Mucosa of descending colon (tissue), 3 donors: ENCODE measurements at places on chromosomes 1 and 21. TPM values are rescaled to one million over a fixed set of nuclear protein-coding genes. Genes with fewer than 3 reads are reported as not detected.
A peak's percentile ranks its signal among the peaks of the same experiment; 100 is the strongest.

DNA sequence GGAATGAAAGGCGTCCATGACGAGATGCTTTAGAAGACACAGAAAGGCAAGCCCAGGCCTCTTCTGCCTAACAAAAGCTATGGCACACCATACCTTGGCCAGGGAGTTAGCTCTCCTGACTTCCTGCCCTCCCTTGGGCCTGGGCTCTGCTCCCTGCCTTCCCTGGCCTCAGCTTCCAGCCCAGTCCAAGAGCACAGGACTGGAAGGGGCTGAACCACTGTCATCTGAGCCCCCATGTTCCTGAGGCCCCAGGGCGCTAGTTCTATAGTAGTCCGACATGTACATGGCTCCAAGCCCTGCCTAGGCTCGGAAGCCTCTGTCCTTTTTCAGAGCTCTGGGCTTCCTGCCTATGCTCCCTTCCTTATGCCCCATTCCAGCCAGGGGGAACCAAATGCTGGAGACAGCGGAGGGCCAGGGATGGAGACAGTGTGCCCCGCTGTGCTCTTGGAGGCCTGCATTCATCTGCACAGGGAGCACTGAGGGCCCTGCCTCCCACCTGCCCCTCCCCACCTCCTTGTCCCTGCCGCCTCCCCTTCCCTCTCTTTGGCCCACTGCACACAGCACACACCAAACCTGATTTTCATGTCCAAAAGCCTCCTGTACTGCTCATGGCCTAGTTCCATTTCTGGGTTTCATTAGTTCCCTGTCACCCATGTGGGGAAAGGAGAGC, 240.1 kb downstream of the RHOU start:
- DNase-seq = no peak

DNA sequence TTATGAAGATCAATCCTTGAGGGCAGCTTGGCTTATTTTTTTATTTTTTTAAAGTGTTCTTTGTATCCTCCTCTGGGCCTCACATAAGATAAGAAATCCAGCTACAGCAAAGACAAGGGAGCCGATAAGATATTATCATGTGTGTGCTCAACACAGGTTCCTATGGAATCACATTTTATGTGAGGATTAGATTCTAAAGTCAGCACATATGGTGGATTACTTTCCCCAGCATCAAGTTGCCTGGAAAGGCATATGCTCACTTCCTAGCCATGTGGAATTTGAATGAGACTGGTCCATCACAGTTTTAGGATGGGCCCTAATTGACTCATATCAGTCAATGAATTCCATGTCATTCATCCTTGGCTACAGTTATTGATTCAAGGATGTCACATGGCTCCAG, 456.9 kb upstream of the LRRC7 start:
- no peak for DNase-seq

DNA sequence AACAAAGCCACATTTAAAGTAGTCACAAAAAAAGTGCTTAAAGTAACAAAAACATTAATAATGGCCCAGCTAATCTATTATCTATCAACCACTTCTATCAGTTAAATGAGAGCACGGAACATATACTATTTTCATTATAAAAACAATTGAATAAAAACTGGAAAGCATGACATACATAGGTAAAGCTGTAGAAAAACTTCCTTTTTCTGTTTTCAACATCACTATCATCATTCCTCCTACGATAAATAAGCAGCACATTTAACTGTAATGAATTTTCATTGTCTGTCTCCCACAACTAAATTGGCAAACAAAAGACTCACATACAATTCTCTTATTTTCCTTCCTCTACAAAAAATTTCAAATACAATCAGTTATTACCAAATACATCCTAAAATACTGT, 96.4 kb upstream of the DPH5 start:
- DNase-seq = no peak

GRCh38 chr1:201499795-201500669, 6.9 kb downstream of the CSRP1 start:
- no peak for DNase-seq

GRCh38 chr1:17419626-17420328, 19.7 kb downstream of the RCC2 start:
- peak; percentile 82 for DNase-seq

- no peak for DNase-seq
These were observed 134.0 kb downstream of the TOMM20 start for GRCh38 chr1:234994436-234995295.

GRCh38 chr1:10529765-10530164, 55.0 kb downstream of the PEX14 start:
- DNase-seq = no peak

DNA sequence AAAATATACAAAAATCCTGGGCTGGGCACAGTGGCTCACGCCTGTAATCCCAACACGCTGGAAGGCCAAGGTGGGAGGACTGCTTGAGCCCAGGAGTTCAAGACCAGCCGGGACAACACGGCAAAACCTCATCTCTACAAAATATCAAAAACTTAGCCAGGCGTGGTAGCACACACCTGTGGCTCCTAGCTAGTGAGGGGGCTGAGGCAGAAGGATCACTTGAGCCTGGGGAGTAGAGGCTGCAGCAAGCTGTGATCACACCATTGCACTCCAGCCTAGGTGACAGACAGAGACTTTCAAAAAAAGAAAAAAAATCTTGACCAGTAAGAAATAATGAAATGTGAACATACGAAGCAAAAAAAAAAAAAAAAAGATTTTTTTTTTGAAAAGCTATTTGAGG, 52.1 kb downstream of the ARID4B start:
- DNase-seq = no peak

Gene LENEP
- total RNA-seq = 0.60 TPM

Gene FCGR3B
- 1.5 TPM for total RNA-seq

Gene AIRE
- total RNA-seq = not detected
